ENCODE measurements at places on chromosomes 6 and 20.

GRCh38 chr20:37535443-37536132, 7.9 kb upstream of the BLCAP start:
- no peak for DNase-seq

GRCh38 chr6:108837236-108837971, 10.8 kb upstream of the ARMC2 start:
- DNase-seq = peak; percentile 35

GRCh38 chr6:28003661-28004060, 46.6 kb downstream of the OR2B6 start:
- DNase-seq = no peak

GRCh38 chr6:72936766-72937559, 288.3 kb downstream of the KHDC1L start:
- no peak for DNase-seq

DNA sequence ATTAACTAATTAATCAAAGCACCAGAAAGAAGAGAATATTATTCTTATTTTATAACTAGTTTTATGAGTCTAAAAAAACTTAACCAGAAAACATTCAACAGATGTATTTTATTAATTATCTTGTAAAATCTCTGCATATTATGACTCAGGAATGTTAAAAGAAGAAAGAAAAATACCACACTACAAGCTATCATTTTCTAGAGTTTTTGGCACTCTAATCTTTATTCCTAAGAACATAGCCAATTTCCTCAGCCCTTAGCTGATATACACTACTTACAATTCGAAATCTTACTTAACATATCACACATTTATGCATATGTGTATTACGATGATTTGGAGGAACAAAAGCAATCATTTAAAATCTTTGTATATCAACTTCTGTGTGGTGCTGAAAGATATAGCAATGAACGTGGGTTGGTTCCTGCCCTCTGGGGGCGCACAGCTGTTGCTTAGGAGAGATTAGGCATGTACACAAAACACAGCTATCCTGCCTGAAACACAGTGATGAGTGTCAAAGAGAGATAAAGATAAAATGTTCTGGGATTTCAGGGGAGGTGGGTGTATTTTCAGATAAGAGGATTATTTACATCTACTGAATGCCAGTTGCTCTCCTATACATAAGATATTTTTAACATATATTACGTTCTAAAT, 404.5 kb downstream of the SYNE1 start:
- DNase-seq = peak; percentile 14

DNA sequence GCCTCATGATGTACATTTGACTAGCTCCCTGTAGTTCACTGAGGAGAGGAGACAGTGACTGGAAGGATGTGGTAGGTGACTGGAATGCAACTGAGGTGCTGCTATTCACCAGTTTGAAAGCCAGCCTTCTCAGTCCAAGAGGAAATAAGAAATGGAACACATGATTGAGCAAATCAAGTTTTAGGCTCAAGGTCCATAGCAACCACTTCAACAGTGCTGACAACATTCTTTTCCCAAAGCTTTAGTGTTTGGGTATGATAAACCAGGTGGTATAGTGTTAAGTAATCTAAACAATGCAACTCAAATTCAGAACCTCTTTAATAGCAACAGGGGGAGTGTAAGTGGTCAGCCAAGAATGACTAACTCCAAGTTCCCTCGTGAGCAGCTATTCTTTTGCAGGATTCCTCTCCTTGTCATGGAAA, 9.2 kb downstream of the ZHX3 start:
- no peak for DNase-seq

DNA sequence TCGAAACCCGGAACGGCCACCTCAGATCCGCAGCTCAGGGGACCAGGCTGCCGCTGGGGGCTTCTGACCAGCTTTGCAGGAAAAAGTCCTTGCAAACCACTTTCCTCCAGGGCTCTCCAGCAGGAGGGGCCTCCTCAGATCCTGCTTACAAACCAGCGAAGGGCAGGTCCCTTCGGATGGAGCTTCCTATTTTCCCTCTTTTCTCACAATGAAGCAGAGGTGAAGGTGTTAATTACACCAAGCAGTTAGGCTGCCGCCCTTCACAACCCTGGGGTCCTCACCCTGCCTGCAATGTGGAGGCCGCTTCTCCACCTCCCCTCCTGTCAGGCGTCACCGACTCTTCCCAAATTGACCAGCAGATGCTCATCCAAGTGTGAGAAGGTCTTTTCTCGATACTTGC, 5.7 kb downstream of the ARHGAP40 start:
- no peak for DNase-seq

DNA sequence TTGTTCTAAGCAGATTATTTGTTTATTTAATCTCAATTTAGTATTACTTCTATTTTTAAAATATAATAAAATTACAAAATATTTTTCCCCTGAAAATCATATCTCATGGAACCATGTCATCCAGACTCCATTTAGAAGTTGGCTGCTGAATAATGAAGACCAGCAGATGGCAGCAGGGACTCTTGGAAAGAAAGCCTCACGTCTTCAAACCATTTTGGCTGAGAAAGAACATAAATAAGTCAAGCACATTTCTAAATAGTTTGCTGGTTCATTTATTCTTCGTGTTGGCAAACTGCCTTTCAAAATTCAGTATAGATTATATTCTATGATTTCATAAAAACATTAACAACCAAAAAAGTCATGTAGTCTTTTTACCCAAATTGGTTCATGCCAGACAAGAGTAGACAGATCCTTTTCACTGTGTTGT, 71.7 kb downstream of the RCAN2 start:
- peak; percentile 27 for DNase-seq

DNA sequence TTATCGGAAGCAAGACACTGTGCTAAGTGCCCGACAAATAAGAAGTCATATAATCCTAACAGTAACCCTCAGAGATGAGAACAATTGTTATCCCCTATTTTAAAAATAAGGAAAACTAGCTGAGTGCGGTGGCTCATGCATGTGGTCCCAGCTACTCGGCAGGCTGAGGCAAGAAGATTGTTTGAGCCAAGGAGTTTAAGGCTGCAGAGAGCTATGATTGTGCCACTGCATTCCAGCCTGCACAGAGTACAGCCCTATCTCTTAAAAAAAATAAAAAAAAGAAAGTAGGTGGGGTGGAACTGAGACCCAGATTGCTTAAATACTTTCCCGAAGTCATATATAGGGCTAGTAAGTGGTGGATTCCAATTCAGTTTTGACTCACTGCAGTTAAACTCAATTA, 84.7 kb downstream of the UST start:
- no peak for DNase-seq

GRCh38 chr20:12963416-12963815, 45.4 kb upstream of the SPTLC3 start:
- DNase-seq = no peak

DNA sequence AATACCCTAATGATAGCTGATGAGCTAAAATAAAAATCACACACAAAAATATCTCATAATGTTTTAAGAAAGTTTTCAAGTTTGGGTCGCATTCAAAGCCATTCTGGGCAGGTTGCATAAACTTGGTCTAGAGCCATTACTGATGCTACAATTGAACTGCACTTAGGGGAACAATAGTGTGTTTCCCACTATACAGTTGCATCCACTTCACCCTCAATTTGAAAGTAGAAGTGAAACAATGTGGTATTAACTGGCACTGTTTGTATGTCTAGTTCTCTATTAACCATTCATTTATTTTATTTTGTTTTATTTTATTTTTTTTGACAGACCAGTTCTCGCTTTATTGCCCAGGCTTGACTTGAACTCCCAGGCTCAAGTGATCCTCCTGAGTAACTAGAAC, 23.0 kb upstream of the STK38 start:
- DNase-seq = no peak

GRCh38 chr6:165617528-165617927, 45.5 kb downstream of the PDE10A start:
- DNase-seq = no peak

DNA sequence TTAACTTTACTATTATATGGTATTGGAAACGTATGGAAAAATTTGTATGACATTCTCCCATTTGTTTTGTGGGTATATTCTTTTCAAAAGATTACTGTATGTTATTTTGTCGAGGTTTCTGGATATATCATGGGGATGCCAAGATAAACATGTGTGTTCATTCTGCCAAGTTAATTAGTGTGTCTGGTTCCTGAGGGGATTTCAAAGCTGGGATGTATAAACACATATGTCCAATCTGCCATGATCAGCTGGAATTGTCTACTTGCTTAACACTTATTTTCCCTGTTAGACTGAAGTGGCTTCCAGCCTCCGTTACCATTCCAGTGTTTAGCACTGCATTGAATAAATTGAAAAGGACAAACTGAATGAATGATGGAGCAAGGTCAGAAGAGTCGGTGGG, 86.2 kb downstream of the DNAH8 start:
- DNase-seq = no peak

DNA sequence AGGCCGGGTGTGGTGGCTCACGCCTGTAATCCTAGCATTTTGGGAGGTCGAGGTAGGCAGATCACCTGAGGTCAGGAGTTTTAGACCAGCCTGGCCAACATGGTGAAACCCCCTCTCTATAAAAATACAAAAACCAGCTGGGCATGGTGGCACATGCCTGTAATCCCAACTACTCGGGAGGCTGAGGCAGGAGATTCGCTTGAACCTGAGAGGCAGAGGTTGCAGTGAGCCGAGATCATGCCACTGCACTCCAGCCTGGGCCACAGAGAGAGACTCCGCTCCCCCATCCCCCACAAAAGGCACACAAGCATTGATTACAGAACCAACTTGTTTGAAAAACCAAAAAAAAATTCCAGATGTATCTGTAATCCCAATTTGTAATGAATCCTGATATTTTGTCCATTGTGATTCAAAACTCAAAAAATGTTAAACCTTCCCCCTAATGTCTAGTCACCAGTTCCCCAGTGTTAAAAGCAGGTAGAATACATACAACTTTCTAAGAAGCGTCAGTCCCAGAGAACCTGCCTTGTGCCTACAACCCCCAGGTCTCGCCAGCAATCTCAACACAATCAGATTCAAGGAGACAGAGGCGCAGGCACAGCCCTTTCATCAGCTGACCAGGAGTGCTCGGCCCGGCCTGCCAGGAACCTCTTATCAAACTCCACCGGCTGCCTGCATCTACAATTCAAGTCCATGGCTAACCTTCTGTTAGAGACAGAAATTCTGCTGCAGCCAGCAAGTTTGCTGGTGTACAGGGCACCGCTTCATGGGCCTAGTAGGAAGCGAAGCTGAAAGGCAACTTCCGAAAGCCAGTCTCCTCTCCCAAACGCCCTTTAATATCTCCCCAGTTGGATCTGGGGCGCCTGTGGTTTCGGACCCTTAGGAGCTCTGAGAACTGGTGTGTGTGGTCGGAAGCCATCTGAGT, 2.1 kb downstream of the EZR start:
- peak; percentile 64 for DNase-seq

DNA sequence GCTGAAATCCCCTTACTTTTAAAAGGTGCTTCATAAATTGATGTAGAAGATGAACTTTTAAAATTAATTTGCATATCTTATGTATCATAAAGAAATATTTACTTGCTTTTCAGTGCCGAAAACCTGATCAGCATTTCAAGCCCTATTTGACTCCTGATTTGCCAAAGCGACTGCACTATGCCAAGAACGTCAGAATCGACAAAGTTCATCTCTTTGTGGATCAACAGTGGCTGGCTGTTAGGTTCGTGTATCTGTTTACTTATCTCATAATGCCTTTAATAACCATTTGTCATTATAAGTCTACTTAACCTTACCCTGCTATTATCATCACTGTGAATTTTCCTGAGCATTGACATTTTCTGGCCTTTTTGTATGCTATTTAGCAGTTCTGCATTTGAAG, 7.8 kb downstream of the OR2A4 start:
- DNase-seq = no peak

DNA sequence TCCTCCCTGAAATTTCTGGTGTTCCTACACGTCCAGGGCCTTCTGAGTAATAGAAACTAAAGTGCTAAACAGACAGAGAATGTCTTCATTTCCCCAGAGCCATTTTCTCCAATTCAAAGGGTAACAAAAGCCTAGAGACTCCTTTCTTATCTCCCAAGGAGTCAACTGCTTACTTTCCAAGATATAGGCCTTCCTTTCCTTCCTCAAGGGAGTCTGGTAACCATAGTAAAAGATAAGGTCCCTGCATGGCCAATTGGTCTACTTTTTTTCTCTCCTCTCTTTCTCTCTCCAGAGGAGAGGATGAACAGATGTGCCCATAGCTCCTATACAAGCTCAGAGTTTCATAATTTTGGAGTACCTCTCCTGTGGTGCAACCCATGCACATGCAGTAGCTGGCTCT, 185.7 kb downstream of the ASCC3 start:
- no peak for DNase-seq

DNA sequence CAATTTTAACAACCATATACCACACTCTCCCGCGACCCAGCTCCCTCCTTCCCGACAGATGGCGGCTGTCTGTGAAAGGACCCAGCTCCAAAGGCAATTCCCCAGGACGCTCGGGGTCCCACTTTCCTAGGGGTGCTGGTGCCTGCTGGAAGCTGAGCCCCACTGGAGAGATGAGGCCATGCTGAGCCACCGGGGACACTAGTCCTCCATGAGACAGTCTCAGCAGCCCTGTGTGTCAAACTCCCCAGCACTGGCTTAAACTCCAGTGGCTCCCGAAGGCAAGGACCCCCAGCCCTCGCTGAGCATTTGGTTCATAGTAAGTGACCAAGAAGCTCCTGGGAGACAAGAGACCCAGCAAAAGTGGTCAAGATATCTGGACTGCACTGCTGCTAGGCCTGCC, 52.1 kb downstream of the SLC2A10 start:
- DNase-seq = no peak

DNA sequence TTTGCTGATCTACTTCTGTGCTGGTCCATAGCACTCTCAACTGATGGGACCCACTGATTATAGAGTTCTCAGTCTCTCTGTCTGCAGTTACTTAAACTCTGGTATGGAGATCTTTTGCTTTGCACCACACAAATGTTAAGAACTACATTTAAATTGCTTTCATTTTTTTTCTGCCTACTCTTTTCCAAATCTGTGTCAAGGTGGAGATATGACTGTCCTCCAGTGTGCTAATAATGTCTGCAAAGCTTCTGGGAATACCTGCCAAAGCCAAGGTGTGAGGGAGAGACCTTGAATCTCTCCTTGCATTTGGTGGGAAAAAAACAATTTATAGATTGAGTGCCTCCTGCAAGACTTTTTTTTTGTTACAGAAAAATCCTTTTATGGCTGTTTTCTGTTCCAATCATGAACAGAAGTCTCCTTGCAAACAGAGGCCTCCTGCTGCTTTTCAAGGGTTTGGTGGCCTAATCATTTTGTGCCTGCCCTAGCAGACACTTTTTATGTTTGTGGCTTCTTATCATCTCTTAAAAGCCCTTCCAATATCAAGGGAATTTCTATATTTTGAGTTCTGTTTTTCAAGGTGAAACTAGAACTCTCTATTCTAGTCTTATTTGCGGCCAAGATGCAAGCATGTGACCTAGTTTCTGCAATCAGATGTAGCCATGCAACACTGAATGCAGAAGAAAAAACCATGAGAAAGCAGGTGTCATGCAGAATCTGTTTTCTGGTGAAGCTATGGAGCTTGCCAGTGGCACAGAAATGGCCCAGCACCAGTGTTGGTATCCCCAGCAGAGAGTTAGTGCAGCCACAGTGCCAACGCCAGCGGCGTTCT, 23.2 kb upstream of the AKIRIN2 start:
- no peak for DNase-seq
